ENCODE measurements at places on chromosomes 1 and 21.

- no peak for DNase-seq
Measured at GRCh38 chr1:229631966-229632365, 5.9 kb downstream of the URB2 start.

DNA sequence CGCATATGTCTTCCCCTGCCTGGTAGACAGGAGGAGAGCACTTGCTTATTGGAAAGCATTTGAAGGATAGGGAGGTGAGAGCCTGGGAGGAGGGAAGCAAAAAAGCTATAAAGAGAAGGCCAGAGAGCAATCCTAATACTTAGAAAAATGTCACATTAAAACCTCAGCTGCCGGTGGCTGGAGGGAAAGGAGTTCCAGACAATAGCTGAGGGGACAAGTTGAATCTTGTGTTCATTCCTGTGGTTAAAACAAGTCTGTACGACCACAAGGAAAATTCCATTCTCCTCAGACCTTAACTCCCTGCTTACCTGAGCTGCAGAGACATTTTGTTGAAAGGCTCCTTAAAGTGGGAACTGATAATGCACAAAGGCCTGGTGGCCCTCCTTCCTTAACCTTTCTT, 218.8 kb upstream of the CAMK1G start:
- DNase-seq = no peak

DNA sequence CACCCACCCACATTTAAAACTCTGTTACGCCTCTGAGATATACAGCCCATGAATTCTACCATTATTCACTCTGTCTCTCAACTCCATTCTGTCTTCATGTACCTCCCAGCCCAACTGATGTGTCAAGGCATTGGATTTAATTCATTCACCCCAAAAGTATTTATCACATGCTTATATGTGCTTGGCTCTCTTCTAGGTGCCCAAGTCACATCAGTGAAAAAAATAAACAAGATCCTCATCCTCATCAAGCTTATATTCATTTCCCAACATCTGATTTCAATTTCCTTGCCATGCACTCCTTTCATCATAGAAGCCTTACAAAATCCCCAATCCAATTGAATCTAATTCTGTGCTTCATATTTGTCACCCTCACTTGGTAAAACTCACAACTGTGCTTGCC, 967.6 kb downstream of the LTN1 start:
- DNase-seq = no peak

GRCh38 chr1:67005068-67005467, 48.9 kb downstream of the SLC35D1 start:
- no peak for DNase-seq

GRCh38 chr1:218413179-218413578, 68.0 kb downstream of the TGFB2 start:
- no peak for DNase-seq

GRCh38 chr1:151545542-151545941, 5.4 kb downstream of the TUFT1 start:
- no peak for DNase-seq

DNA sequence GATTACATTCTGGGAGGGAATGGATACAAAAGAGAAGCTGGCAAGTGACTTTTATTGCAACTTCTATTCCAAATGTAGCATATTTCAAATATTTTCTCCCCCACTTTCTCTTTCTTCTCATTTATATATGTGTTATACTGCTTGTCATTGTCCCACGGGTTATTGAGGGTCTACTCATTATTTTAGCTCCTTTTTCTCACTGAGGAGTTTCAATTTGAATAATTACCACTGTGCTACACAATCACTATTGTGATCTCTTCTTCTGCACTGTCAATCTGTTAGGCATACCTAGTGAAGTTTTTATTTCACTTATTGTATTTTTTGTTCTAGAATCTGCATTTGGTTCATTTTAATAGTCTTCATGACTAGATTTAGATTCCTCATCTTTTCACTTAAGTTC, 339.7 kb downstream of the PTPRC start:
- DNase-seq = no peak

GRCh38 chr1:53372501-53372951, 44.7 kb upstream of the LRP8 start:
- no peak for DNase-seq

GRCh38 chr1:31397360-31398095, 15.5 kb upstream of the SERINC2 start:
- no peak for DNase-seq

- no peak for DNase-seq
Measured at GRCh38 chr1:154954541-154954940, 1.4 kb downstream of the PBXIP1 start.

- no peak for DNase-seq
Measured at GRCh38 chr21:45080639-45081414, 6.4 kb downstream of the ADARB1 start.

- no peak for DNase-seq
Measured at GRCh38 chr1:22861764-22862440, 110.8 kb downstream of the LACTBL1 start.

GRCh38 chr1:85421179-85421578, 43.8 kb downstream of the DDAH1 start:
- DNase-seq = no peak

GRCh38 chr1:155003766-155004351, 1.3 kb downstream of the ZBTB7B start:
- no peak for DNase-seq

GRCh38 chr1:169364948-169365347, 2.6 kb downstream of the NME7 start:
- DNase-seq = no peak

GRCh38 chr1:25544243-25544764, 898 bp downstream of the LDLRAP1 start:
- no peak for DNase-seq

DNA sequence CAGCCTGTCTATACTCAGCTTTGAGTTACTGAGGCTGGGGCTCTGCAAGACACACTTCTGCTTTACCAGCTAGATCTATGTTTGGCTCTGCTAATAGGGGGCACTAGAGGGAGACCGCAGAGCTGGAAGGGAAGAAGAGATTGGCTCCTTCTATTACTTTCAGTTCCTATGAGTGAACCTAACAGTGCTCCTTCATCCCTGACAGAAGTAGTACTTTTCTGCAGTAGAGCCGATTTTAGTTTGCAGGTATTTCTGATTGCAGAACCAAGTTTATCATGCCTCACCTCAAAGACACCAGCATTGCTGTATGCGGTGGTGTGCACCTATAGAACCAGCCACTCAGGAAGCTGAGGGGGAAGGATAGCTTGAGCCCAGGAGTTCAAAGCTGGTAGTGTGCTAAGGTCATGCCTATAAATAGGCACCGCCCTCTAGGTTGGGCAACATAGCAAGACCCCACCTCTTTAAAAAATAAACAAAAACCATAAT, 5.7 kb upstream of the ZDHHC18 start:
- no peak for DNase-seq

- DNase-seq = no peak
Measured at GRCh38 chr21:43280949-43281633, 112.3 kb downstream of the CRYAA start.

GRCh38 chr1:177959811-177960515, 9.9 kb downstream of the SEC16B start:
- no peak for DNase-seq
